ENCODE measurements at places on chromosomes 16 and 17.

GRCh38 chr16:85252461-85252860, 140.2 kb upstream of the CIBAR2 start:
- DNase-seq: no peak

GRCh38 chr17:39513309-39513708, 52.0 kb downstream of the CDK12 start:
- DNase-seq: no peak

- DNase-seq: no peak
Observed at GRCh38 chr17:48368352-48368908, 61.6 kb downstream of the SKAP1 start.

DNA sequence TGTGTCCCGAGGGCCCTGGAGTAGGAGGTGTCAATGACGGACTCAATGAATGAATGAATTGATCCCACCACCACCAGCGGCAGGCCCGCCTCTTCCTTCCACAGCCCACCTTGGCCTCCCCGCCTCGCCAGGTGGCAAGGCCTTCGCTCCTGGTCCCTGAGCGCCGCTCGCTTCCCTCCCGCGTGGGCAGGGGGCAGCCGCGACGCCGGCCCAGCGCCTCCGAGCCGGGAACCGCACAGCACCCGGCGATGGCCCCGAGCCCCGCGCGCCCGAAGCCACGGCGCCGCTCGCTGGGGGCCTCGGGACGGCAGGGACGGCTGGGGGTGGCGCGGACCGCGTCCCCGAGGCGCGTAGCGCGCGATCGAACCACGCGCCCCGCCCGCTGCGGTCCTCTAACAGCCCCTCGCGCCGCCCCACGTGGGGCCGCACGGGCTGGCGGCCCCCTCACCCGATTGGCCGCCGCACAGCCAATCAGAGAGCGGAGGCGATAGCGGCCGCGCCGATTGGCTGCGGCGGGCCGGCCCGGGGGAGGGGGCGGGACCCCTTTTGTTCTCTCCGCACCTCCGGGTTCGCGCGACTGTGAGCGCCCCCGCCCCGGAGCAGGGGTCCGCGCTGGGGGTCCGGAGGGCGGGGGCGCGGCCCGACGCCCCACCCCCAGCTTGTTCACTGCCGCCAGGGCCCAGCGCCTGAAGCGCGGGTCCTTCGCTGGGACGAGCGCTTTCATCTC, 31.4 kb downstream of the ACTG1 start:
- peak; percentile 73 for DNase-seq

All from NCI-H226 (cell line).